ENCODE measurements at places on chromosomes 7 and 10. TPM values are rescaled to one million over a fixed set of nuclear protein-coding genes. Genes with fewer than 3 reads are reported as not detected.
A peak's percentile ranks its signal among the peaks of the same experiment; 100 is the strongest.

The OPN1SW gene
- not detected for total RNA-seq

The FOXL3 gene
- total RNA-seq, result not detected

The GBX1 gene
- total RNA-seq, result not detected

GRCh38 chr10:11161096-11161495 is 143.4 kb downstream of the CELF2 start:
- no peak for DNase-seq

DNA sequence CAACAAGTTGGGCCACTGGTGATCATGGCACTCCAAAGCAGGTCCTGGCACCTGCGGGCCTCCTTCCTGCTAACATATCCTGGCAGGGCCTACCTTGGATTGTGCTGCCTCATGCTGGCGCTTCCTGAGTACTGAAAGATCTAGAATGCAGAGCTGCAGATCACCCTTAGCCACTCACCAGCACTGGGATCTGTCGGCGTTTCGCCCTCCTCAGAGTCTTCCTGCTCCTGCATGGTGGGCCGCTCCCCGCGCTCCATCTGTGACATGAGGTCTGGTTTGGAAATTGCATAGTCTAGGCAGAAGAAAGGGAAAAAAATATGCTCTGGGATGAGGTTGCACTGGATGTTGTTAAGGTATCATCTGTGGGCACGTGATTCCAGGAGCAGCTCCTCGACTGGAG is 10.0 kb downstream of the ZNF777 start:
- DNase-seq, result no peak

- DNase-seq, result no peak
These were observed 75.5 kb upstream of the PCGF5 start for GRCh38 chr10:91144961-91145360.

GRCh38 chr7:37065779-37066271 is 341.5 kb upstream of the AOAH start:
- DNase-seq, result no peak

GRCh38 chr10:16401416-16401815 is 35.4 kb upstream of the PTER start:
- no peak for DNase-seq

DNA sequence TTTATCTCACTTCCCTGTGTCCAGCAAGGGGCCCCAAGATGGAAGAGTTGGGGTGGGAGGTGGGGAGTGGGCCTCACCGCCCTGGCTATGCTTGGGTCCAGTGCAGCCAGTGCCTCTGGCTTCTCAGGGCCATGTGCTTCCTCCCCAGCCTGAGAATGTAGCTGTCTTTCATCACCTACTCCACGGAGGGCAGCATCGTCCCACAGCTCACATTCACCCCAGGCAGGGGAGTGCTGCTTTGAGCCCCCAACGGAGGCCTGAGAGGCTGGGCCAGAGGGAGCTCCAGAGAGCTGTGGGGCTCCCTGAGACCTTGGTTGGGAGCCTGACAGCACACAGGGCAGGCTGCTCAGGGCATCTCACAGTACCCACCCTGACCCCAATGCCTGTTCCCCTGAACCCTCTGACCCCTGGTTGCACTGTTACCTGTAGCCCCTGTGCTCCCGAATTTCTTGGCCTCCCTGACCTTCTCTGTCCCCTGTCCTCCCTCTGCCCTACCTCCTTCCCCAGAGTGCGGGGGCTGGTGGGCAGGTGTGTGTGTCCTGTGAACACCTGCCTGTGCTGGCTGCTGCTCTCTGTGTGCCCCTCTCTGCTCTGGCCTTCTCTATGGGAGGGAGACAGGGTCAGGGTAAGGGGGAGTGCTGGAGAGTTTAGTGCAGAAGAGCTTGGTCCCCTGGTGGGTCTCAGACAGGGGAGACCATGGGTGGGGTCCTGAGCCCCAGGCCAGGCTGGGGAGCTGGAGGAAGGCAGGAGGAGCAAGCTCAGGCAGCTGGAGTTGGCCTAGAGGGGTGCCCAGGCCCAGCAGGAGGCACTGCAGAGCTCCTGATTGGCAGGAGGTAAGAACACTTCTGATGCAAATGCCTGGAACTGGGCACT is 19.6 kb upstream of the ZNF488 start:
- no peak for DNase-seq

- no peak for DNase-seq
These were observed 30.6 kb downstream of the TSPAN14 start for GRCh38 chr10:80484676-80485075.

DNA sequence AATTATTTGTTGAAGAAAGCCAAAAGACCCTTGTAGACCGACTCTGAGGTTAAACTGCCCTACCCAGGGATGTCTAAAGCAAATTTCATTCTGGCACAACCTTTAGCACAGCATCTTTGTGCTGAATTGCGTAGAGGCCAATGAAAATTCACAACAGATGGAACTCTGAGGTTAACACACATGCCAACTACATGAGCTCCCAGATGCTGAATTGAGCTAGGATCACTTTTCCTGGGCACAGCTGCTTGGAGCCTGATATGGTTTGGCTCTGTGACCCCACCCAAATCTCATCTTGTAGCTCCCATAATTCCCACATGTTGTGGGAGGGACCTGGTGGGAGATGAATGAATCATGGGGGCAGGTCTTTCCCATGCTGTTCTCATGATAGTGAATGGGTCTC is 158.0 kb upstream of the PTN start:
- DNase-seq, result no peak

DNA sequence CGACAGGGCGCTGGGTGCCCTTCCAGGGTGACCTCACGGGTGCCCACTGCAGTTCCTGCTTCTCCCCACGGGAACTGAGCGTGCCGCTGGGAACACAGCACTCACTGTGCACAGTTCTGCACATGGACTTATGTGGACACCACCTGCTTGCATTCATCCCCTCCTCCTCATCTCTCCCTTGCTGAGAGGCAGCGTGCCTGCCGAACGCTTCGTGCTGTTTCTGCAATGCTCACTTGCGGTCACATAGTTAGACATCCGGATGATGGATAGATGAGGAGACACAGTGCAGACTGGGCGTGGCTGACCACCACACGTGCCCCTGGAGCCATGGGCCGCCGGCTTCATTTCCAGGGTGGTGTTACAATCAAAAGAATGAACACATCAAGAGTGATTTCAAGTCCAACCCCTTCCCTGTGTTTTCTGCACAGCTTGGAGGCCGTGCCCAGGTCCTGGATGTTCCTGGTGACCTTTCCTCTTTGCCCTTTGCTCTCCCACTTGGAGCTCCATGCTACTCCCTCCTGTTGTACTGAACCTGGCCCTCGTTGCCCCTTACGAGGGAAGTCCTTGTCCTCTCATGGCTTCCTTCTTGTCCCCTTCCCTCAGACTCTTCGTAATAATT is 119.4 kb downstream of the VIPR2 start:
- no peak for DNase-seq

DNA sequence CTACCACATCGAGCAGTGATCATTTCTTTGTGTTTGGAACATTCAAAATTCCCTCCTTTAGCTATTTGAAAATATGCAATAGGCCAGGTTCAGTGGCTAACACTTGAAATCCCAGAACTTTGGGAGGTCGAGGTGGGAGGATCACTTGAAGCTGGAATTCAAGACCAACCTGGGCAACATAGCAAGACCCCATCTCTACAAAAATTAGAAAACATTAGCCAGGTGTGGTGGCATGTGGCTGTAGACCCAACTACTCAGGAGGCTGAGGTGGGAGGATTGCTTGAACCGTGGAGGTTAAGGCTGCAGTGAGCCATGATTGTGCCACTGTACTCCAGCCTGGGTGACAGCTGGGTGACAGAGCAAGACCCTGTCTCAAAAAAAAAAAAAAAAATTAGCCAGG is 15.3 kb upstream of the EXOC4 start:
- no peak for DNase-seq

DNA sequence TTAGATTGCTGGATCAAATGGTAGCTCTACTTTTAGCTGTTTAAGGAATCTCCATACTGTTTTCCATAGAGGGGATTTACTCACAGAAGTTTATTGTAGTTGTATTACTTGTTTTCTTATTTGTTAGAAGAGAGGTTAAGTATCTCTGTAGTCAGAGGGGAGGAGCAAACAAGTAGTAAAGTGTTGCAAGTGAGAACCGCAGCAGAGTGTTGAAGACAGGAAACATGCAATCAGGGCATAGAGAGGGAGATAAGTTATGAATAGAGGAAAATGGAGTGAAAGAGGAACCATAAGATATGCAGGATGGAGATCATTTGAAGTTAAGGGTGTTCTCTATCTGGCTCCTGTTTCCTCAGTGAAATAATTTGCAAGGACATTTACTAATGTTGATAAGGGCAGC is 331.4 kb upstream of the TMEM229A start:
- no peak for DNase-seq

- peak; percentile 58 for DNase-seq
These were observed 8.7 kb upstream of the ASB4 start for GRCh38 chr7:95476904-95477594.

- no peak for DNase-seq
These were observed 285.5 kb downstream of the TCF7L2 start for GRCh38 chr10:113235508-113235907.

- no peak for DNase-seq
These were observed 186.4 kb downstream of the PDE1C start for GRCh38 chr7:31883761-31884164.

- DNase-seq, result no peak
These were observed 3.5 kb downstream of the GLCCI1 start for GRCh38 chr7:7972128-7972527.

GRCh38 chr7:158683541-158683940 is 21.1 kb downstream of the NCAPG2 start:
- no peak for DNase-seq

DNA sequence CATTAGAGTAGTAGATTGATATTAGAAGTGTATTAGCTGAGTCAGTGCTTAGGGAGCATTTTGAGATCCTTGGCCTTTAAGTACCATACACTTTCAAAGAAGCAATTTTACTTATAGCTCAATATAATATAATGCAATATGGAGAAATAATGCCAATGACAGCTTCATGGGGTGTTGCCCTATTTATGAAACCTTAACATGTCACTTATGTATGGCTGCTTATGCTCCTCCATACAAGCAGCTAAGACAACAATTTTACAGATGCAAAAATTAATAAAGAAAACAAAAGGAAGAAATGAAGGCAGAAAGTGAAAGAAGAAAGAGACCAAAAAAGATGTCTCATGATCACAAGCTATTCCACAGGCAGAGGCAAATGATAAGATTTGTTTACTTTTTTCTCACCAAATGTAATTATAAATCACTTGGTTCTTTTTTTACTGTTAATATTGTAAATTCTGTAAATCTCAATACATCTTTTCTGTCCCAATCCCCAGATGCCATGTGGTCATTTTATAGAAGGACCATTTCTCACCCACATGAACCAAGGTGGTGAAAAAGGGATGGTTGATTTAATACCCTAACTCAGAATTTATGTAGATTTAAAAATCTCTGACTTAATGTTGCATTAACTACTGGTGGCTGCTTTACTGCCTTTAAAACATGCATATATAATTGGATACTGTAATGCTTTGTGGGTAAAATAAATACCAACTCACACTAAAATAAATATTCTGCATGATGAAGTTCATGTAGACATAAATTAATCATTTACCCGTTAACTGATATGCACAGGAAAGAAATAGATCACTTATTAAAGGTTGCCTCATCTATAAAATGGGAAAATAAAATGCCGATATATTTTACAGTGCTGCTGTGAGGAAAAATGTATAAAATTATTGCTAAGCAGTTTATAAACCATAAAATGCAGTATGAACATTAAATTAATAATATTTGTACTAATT is 33.5 kb upstream of the RHOBTB1 start:
- no peak for DNase-seq

DNA sequence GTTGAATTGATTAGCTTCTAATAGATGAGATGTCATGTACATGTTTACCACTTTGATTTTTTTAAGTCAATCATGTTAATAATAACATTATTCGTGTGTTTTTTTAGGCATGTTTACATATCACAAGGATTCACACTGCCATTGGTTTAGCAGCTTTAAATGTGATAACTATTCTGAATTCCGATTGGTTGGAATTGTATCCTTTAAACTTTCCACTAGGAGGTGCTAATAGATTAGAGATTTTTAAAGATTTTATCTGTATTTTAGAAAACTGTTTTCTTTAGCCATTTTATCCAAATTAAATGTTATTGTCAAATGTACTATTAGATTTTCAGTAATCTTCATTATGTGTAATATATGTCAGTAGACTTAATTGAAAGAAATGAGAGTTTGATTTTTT is 83.2 kb downstream of the HECTD2 start:
- DNase-seq, result no peak

- DNase-seq, result no peak
These were observed 41.8 kb downstream of the MTURN start for GRCh38 chr7:30176463-30177109.

GRCh38 chr10:16458166-16458955 is 21.6 kb downstream of the PTER start:
- DNase-seq, result no peak

DNA sequence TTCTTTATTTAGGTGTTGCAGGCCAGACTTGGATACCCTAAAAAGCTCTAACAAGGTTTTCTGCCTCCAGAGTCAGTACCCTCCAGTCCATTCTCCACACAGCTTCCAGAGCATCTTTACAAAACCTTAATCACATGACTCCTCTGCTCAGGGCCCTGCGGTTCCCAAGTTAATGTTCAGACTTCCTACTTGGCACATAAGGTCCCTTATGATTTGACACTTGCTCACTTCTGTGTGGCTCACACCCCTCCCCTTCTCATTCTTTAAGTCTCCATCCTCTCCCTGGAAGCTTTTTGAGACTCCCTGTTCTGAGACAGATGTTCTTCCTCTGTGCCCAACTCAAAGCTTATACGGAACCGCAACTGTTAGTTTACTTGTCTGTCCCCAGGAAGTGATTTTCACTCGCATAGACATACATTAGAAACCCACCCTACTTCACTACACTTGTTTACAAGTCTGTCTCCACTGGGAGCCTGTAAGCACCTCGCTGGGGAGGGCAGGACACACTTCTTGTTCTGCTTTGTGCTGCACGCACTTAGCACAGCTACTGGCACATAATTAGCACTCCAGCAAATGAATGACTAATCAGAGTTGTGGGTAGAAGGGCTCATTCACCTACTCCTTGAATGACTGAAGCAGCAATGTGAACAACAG is 154.3 kb upstream of the LAMB4 start:
- DNase-seq, result no peak

Measured in aorta (tissue), 5 donors.